ENCODE measurements at places on chromosomes 4 and X.

- DNase-seq = no peak
Observed at GRCh38 chr4:56215901-56216300, 171.4 kb downstream of the AASDH start.

DNA sequence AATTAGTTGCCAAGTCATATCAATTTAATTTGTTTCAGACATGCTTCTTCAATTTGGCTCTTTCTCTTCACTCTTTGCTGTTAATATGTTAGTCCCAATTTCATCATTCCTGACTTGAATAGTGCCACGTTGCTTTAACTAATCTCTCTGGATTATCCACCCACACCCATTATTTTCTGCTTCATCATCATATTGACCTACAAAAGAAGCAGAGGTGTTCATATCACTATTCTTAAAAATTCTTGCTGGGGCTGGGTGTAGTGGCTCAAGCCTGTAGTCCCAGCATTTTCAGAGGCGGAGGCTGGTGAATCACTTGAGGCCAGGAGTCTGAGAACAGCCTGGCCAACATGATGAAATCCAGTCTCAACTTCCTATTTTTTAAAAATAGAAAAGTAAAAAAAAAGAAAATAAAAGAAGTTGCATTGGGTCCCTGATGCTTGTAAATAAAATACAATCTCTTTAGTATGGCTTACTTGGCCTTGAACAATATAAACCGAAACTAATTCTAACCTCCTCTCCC is 65.7 kb upstream of the KCNIP4 start:
- DNase-seq = no peak

GRCh38 chr4:174193438-174194374 is 89.8 kb downstream of the FBXO8 start:
- DNase-seq = no peak

DNA sequence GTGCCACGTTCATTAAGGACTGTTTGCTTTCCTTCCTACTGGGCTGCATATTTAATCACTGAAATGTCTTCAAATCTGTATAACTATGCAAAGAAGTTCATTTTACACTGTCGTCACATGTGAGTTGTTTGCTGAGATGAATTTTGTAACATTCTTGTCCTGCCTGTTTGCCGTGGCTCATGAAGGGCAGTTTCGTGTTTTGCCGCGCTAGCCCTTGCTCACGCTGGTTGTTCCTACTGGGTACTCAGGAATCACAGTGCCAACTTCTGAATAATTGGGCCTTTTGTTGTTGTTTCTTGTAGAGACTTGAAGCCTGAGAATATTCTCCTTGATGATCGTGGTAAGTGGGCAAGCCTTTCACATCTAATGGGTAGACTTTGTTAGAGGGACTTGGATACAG is 52.2 kb downstream of the HTT-AS start:
- DNase-seq = no peak

DNA sequence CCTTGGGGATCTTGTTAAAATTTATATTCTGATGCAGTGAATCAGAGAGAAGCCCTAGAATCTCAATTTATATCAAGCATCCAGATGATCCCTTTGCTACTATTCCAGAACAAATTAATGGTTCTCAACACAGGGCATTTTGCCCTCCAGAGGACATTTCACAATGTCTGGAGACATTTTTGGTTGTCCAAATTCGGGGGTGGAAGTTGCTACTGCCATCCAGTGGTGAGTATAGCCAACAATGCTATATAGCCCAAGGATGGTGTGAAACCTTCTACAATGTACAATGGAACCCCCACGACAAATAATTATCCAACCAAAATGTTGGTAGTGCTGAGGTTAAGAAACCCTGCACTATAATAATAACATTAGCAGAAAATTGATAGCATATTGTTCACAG is 2440.0 kb downstream of the PCDH7 start:
- no peak for DNase-seq

DNA sequence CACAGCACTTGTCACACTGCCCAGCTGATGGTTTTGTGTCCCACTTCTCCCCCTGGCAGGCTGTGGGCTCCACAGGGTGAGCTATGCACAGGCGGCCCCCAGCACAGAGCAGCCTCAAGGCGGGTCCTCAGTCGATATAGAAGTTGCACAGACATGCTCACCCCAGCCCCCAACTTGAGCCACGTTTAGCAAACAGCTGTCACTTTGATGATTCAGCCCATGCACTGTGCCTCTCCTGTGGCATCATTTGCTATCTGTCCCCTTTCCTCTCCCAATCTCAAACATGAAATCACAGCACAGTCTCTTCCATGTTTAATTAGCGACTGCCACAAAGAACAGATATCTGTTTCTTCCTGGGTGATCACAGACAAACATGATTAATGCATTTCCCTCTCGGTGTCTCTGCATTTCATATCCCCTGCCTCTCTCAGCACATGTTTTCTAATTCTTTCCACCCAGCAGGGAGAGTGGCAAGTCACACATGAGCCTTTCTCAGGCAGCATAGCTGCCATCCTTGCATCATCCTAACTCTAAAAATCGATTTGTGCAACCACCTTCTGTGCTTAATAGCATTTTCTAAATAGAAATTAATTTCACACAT is 204.9 kb downstream of the EVC2 start:
- DNase-seq = no peak

GRCh38 chrX:53071604-53072417 is 10.4 kb upstream of the TSPYL2 start:
- no peak for DNase-seq

DNA sequence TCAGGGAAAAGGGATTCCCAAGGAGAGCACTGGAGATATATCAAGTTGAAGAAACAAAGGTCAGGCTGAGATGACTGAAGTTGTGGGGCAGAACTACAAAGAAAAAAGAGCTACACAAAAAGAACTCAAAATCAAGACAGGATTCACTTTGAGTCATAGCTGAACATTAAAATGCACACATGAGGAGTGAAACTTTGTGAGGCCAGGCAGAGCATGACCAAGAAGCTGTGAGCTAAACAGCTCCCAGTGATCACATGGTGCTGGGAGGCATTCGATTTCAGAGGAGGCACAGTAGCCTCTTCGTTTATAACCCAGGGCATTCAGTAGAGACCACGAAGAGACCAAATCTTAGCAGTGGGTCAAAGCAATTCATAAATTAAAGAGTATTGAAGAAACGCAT is 145.3 kb downstream of the ATRX start:
- no peak for DNase-seq

DNA sequence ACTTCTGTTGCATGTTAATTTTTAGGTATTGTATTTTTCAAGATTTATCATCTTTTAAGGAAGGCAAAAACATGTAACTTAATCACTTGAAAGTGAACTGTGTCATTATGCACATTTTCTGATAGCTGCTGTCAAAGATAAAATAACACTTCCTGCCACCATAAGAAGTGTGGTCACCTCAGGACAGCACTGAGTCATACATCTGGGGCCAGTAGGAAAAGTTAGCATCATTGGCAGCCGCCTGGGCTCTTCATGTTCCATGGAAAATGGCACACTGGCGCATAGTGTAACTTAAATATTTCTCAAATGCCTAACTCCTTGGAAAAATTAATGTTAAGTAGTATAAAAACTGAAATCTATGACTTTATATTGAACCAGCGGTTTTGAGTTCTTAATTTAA is 24.2 kb downstream of the CNKSR2 start:
- no peak for DNase-seq

- no peak for DNase-seq
Observed at GRCh38 chrX:68438575-68438974, 5.3 kb upstream of the OPHN1 start.

DNA sequence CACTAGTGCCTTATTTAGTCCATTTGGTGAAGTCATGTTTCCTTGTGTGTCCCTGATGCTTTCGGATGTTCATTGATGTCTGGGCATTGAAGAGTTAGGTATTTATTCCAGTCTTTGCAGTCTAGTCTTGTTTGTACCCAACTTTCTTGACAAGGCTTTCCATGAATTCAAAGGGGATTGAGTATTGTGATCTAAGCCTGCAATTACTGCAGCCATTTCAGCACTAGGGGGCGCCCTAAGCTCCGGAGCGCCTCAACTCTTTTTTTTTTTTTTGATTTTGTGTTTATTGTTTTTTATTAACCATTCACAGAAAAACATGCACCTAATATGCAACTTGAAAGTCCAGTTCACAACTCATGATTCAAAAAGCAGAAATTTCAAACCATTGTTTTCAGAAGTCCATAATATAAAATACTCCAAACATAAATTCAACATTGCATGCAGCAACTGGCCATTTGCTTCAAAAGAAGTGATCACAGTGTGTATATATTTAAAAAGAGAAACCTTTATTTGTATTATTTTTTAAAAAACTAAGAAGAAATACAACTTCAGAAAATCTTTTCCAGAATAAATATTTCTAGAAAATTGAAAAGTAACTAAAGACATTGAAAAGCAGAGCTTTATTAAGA is 59.2 kb downstream of the PTPN13 start:
- no peak for DNase-seq
